Anterior cingulate cortex (tissue), 58 donors: ENCODE measurements at places on chromosomes 13 and 19.

DNA sequence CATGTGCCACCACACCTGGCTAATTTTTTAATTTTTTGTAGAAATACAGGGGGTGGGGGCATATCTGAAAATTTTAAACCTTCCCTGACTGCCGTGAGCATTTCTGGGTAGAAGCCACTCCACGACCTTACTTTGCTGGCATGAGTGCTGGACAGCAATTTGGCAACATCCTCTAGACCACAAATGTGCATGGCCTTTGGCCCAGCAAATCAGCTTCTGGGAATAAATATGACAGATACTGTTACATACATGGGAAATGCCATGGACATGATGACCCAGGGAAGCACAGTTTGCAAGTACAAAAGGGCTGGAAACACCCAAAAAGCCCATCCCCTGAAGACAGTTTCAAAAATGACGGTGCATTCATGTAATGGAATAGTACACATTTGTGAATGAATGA is 3.2 kb upstream of the PVR start:
- no peak for DNase-seq

DNA sequence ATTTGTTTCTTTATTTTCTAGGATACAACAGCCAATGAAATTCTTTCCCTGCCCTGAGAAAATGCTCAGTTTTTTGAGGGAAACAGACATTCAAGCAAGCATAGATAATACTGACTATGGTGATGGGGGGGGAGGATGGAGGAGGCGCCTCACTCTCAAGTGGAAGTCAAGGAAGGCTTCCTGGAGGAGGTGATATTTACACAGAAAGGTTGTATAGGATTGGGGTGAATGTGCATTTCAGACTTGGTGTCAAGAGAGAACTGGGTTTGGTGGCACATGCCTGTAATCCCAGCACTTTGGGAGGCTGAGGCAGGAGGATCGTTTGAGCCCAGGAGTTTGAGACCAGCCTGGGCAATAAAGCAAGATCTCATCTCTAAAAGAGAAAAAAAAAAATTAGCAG is 12.2 kb upstream of the ADGRE1 start:
- DNase-seq, result no peak

- DNase-seq, result no peak
These were observed 82.0 kb downstream of the KLF5 start for GRCh38 chr13:73140801-73141200.

DNA sequence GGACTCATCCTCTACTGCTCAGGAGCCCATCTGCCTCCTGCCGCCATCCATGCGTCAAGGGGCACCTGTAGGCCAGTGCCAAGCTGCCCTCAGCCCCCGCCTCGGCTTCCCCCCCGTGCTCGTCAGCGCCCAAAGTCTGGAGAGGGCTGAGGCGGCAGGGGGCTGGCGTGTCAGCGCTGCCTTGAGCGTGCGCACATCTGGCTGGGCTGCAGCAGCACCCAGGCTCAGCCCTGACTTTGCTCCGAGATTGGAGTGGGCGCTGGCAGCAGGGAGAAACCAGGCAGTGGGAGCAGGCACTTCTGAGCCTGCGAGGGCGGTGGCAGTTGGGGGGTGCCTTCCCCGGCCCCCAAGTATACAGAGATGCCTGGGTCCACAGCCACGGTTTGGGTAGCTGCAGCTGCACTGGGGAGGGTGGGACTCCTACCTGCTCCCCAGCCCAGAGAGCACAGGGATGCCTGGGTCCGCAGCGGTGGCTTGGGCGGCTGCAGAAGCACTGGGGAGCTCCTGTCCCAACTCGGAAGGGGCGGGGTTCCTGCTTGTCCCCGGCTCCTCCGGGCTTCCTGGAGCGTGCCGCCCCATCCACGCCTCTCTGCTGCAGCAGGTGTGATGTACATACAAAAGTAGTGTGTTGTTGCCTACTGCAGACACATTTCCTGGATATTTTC is 44.8 kb upstream of the LPAR6 start:
- DNase-seq, result no peak

GRCh38 chr13:45108716-45109101 is 11.6 kb upstream of the GTF2F2 start:
- no peak for DNase-seq

- DNase-seq, result no peak
These were observed 24.3 kb downstream of the FGF21 start for GRCh38 chr19:48779636-48780035.

- DNase-seq, result no peak
These were observed 8.1 kb downstream of the MRPL4 start for GRCh38 chr19:10260141-10260584.
